ENCODE measurements at places on chromosomes 1 and 21.

- no peak for DNase-seq
Observed at GRCh38 chr1:23421343-23421742, 3.2 kb downstream of the TCEA3 start.

DNA sequence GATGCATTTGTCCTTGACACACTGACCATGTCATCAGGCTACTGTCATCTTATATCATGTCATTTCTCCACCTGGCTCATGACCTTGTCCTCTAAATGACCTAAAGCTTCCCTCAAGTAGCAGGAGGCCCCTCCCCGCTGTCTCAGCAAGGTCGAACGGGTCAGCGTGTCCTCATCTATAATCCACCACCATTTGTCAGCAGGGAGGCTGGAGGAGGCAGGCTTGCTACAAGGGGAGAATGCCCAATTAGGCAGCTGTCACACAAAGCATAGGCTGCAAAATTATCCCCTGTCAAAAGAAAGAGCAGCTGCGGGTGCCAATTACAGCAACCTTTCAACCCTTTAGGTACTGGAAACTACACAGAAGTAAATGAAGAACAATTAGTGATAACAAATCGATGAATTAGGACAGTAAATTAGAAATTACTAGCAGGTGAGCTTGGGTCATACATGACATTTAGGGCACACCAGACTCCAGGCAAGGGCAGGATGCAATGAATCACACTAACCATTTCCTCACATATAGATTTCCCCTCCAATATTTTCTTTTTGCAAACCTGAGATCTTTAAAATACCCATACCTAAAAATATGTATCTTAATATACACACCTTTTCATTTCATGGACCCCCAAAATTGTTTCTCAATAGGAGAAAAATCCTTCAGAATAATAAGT, 61.2 kb downstream of the NRIP1 start:
- DNase-seq, result no peak

DNA sequence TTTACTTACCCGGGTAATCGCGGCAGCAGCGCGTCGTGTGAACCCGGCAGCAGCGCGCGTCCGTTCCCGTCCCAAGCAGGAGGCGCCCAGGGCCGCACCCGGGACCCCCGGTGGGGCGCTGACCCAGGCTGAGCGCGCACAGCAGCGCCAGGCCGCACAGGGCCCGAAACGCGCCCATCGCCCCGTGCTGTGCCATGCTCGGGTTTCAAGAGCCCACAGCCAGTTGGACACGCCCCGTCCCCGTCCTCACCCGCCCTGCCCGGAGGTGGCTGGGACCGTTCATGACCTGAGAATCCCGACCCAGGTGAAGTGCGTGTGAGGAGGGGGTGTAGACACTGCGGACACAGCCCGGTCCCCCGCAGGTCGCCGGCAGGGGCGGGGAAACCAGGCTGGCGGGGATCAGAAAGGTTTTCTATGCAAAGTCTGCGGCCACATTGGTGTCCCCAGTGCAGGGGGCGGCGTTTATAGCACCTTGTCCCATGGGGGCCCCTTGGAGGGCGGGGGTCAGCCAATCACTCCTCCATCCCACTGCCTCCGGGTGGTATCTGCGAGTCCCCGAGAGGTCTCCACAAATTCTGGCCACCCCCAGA, at the start of gene TNFRSF18:
TNFRSF18 (minus strand) TSS at position 217 of the 590 bp plus-strand sequence; CDS start at position 196, 21 bp downstream.
- no peak for DNase-seq

DNA sequence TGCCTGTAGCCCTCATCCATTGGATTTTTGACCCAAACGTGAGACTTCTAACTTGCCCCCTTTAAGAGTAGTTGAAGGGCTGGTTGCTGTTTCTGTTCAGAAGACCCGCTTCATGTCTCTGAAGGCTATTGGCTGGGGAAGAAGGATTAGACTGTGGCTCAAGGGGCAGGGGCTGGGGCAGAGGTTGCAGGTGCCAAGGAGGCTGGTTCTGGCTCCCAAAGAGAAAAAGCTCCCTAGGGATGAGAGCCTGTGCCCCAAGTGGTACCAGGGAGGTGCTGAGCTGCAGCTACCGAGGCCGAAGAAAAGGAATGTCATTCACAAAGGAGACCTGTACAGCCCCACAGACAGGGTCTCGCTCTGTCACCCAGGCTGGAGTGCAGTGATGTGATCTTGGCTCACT, 5.8 kb downstream of the WNT3A start:
- DNase-seq, result no peak

DNA sequence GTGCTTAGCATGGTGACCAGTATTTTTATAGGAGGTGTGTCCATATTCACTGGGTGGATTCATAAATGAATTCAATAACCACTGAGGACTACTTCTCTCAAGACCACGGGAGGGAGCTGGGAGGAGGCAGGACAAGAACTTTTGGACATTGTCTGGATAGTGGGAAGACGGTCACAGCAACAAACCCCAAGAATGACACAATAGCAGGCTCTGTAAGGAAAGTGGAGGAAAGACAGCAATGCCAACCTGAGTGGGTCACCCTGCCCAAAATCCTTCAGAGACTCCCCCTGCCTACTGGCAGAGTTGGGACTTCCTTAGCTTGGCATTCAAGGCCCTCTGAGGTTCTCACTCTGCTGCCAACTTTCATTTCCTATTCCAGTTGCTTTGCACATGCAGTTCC, 42.0 kb downstream of the GLIS1 start:
- no peak for DNase-seq

DNA sequence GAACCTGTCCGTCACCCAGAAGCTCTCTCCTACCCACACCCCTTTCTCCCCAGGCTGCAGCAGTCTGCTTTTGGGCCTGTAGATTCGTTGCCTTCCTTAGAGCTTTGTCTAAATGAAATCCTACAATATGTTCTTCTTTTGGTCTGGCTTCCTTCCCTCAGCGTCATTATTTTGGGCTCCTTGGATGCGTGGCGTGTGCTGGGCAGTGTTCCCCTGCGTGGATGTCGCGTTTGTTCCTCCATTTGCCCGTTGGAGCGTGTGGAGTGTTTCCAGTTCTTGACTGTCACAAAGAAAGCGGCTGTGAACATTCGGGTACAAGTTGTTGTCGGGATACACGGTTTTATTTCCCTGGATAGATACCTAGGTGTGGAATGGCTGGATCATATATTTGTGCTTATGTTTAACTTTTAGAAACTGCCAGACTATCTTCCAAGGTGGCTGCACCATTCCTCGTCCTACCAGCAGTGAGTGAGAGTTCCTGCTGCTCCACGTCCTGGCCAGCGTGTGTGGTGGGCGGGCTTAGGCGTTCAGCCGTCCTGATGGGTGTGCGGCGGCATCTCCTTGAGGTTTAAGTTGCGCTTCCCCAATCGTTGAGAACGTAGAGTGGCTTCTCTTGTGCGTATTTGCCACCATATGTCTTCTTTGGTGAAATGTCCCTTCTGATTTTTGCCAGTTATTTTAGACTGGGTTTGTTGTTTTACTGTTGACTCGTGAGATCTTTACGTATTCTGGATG, 31.7 kb downstream of the SKI start:
- DNase-seq, result no peak

DNA sequence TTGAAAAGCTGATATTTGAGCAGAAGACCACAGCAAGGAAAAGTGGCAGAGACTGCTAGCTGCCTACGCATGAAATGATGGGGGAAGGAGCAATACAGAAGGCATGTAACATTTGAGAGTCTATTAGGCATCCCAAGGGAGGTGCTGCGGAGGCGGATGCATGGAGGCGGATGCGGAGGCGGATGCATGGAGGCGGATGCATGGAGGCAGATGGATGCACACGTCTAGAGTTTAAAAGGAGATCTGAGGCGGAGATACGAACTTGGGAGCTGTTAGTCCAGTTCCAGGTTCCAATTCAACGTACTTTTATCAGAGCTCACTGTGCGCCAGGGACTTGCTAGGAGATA, 744 bp upstream of the DDX20 start:
- DNase-seq, result no peak

DNA sequence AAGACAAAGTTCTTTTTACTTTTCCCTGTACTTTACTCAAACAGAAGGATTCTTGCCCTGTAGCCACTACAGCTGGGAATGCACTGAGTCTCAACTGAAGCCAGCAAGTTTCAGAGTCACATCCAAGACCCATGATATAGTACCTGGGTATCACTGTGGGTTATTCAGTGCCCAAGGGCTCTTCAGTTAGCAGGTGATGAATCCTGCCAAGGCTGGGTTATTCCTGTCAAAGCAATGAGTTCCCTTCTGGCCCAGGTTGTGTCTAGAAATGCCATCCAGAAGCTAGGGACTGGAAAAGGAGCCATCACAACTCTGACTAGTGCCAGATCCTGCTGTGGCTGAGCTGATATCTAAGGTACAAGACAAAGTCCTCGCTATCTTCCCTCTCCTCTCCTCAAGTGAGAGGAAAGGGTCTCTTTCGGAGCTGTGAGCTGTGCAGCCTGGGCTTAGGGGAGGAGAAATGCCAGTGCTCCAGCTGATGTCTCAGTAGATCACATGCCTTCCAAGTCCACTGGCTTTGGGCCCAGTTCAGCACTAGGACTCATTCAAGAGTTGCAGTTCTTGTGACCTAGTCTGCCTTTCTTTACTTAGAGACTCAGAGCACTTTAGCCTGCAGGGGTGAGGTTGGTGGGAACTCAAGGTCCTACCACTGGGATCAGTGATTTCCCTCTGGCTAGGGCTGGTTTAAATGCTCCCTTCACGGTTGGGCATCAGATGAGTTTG, 369.4 kb downstream of the TBX15 start:
- no peak for DNase-seq

- no peak for DNase-seq
Observed at GRCh38 chr21:26637201-26637745, 64.2 kb upstream of the CYYR1 start.

- no peak for DNase-seq
Observed at GRCh38 chr1:199353906-199354305, 673.6 kb upstream of the NR5A2 start.

DNA sequence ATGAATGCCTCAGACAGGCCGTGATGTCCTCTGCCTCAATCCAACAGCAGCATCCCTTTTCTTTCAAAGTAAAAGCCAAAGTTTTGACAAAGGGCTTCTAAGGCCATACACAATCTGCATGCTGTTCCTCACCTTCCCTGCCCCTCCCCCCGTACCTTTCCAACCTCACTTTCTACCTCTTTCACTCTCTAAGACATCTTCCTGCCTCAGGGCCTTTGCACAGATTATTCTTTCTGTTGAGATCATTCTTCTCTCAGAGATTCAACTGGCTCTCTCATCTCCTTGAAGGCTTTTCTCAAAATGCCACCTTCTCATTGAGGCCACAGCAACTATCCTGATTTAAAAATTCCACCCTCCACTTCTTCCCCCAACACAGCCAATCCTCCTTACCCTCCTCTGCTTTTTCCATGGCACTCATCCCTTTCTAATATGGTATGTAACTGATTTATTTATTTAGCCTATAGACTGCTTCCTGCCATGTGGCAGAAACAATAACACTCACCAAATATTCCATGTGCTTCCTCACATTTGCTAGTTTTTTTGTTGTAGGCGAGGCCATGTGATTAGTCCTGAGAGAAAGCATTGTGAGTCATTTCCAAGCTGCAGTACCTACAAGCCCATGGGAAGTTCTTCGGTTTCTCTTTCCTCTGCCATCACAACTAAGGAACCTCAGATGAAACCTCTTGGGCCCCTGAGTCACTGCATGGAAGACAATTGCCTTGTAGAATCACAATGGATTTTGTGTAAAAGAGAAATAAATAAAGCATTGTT, 58.7 kb upstream of the GADD45A start:
- no peak for DNase-seq

- no peak for DNase-seq
Observed at GRCh38 chr1:246856371-246856770, 75.4 kb downstream of the AHCTF1 start.

DNA sequence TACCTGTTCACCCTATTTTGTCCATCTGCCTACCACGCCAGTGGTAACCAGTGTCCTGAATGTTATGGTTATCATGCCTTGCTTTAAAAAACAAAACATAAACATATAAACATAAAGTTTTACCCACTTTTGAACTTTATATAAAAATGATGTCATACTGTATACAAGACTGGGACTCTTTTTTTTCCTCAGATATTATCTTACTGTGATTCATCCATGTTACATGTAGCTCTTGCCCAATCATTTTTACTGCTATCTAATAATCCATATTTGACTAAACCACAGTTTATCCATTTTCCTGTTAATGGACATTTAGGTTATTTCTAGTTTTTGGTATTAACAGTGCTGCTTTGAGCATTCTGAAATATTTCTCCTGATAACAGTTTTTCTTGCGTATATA, 78.8 kb downstream of the GPR161 start:
- no peak for DNase-seq

DNA sequence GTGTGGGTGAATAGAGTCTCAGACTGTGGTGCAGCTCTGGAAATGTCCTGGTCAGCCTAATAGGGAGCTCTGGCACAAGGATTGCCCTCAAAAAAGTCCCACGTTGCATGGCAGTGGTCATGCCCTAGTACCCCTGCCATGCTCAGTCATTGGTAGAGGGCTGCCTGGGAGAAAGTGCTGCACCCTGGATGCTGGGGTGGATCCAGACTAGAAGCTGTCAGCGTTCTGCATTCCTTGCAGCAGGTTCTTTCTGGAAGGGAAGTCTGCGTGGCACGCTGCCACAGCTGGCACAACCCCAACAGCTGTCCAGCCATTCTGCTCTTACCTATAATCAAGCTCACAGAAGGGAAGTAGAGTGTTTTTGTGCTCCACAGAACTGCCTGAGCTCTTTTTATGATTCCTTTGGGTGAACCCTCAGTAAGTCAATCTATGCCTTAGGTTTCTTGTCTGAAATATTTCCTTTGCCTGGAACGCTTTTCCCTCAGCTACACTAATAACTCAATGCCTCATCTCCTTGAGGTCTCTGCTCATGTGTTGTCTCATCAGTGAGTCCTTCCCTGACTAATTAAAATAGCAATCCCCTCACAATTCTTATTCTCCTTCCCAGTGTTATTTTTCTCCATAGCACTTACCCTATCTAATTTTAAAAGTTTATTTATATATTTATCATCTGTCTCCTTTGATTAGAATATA, 61.5 kb upstream of the JAK1 start:
- DNase-seq, result no peak

GRCh38 chr1:178912597-178912996, 41.7 kb upstream of the ANGPTL1 start:
- no peak for DNase-seq

DNA sequence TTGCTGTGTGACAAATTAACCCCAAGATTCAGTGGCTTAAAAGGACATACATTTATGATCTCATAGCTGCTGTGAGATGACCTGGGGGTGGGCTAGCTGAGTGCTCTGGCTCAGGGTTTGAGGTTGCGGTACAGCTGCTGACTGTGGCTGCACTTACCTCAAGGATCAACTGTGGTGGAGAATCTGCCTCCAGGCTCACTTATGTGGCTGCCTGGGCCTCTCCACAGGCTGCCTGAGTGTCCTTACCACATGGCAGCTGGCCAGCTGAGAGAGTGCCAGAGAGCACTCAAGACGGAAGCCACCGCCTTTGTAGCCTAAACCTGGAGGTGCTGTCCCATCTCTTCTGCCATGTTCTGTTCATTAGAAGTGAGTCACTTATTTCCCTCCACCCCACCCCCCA, 5.7 kb downstream of the LRRC71 start:
- no peak for DNase-seq

- DNase-seq, result no peak
Observed at GRCh38 chr1:7786795-7787194, 2.7 kb downstream of the PER3 start.

GRCh38 chr21:42619166-42619565, 34.3 kb upstream of the PDE9A start:
- no peak for DNase-seq

GRCh38 chr1:240107058-240107684, 15.5 kb downstream of the FMN2 start:
- DNase-seq, result no peak
